MCF 10A (cell line): ENCODE measurements at places on chromosomes 13 and 19.

DNA sequence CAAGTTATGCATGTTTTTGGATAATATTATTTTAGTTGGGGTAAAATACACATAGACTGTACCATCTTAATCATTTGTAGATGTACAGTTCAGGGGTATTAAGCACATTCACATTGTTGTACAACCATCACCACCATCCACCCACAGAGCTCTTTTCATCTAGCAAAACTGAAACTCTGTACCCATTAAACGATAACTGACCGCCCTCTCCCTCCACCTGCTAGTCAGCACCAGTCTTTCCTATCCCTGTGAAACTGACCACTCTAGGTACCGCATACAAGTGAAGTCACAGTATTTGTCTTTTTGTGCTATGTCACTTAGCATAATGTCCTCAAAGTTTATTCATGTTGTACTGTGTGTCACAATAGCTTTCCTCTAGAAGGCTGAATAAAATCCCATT lies 60.2 kb upstream of the GTF2F2 start:
- DNase-seq = no peak

DNA sequence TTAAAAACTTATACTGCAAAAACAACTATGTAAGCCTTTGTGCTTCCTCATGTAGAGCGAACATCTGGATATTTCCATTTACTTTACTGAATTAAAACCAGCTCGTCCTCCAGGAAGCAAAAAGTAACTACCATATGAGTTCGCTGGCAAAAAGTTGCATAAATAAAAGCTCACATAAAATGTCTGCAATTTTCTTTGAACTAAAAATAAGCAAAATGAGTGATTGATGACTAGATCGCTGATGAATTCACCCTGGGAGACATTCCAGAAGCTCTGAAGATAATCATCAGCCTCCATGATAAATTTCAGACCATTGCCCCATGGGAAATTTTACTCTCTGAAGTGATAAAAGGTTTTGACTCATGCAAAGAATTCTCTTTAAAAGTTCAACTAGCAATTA lies 67.3 kb upstream of the SACS start:
- peak; percentile 14 for DNase-seq

- peak; percentile 28 for DNase-seq
Measured at GRCh38 chr19:51259348-51260245, 8.7 kb downstream of the SIGLECL1 start.

GRCh38 chr13:109784590-109785140 lies 1.7 kb downstream of the IRS2 start:
- peak; percentile 77 for DNase-seq

GRCh38 chr13:105118426-105118985 lies 1417.0 kb downstream of the EFNB2 start:
- no peak for DNase-seq

DNA sequence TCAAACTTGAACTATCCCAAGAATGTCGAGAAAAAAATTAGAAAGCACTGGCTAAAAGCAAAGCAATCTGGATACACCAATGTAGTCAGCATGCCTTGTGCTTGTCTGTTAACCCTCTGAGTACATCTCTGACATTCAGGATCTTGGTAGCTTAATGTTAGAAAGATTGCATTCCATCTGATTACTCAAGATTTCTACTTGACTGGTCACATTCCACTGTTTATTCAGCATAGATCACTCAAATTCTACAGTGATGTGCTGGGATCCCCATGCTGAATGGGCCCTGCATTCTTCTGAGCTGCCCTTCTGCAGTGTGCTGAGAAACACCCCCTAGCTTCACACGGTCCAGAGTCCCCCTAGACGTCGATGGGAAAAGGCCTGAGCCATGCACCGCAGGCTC lies 295.4 kb upstream of the MAB21L1 start:
- peak; percentile 13 for DNase-seq

DNA sequence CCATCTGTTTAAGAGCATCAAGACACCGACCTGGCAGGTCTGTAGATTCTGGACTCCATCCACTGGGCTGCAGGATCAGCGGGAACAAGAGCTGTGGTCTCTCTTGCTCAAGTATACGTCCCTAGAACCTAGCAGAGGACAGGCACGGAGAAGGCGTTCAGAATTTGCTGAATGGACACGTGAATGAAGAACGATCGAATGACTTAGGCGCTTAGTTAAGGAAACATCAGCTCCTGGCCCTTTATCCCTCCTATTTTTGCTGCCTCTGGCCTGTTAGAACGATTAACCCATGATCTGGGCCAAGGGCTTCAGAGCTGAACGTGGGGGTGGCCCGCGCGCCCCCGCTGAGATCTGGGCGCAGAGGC lies 953 bp downstream of the DZIP1 start:
- peak; percentile 44 for DNase-seq

GRCh38 chr13:94595950-94596574 lies at the start of gene TGDS:
Gene TGDS, minus strand, starts transcription at chr13:94596152. Its CDS starts 16 bp downstream, at chr13:94596136.
- peak; percentile 92 for DNase-seq

DNA sequence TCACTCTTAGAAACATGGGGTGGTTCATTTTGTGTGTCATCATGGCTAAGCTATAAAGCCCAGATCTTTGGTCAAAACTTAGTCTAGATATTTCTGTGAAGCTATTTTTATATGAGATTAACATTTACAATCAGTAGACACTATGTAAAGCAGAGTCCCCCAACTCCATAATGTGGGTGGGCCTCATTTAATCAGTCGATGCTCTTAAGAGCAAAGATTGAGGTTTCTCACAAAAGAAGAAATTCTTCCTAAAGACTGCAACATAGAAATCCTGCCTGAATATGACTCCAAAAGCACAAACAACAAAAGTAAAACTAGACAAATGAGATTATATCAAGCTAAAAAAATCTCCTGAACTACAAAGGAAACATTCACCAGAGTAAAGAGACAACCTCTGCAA lies 642.2 kb downstream of the DIAPH3 start:
- no peak for DNase-seq
